ENCODE measurements at places on chromosomes 16 and 17.
A peak's percentile ranks its signal among the peaks of the same experiment; 100 is the strongest.

DNA sequence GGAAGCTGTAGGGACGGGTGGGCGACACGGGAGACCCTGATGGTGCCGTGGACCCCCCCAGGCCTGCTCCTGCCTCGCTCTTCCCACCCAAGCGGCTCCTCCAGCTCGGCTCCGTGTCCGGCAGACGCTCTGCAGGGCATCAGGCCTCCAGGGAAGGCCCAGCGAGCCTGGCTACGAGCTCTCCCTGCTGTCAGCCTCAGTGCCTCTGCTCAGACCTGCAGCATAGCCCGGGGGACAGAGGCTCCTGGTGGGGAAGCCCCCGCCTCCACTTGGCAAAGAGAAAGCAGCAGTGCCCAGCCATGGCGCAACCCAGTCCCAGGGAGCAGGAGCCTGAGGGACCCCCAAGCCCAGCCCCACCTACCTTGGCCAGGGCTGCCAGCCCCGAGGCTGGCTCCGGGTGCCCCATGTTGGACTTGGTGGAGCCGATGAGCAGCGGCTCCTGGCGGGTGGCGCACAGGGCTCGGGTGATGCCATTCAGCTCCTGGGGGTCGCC is 5.9 kb downstream of the FASN start:
- DNase-seq: no peak

- no peak for DNase-seq
These were observed 13.6 kb downstream of the MRM1 start for GRCh38 chr17:36614933-36615332.

GRCh38 chr17:63150490-63150889 is 184.5 kb downstream of the TANC2 start:
- no peak for DNase-seq

DNA sequence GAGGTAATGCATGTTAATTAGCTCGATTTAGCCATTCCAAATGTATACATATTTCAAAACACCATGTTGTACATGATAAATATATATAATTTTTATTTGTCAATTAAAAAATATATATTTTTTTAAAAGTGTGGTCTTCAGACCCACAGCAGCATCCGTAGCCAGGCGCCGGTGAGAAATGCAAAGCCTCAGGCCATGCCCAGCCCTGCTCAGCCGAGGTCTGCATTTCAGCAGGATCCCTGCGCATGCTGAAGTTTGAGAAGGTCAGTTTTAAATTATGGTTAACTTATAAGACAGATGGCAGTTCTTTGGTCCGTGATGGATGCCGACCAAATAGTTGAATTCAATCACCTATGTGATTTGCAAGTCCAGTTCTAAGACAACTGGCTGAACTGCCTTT is 28.0 kb upstream of the TBX2 start:
- DNase-seq: no peak

- DNase-seq: no peak
These were observed 2.6 kb downstream of the SPEM3 start for GRCh38 chr17:7431231-7431630.

GRCh38 chr17:45296003-45296832 is 20.6 kb downstream of the MAP3K14 start:
- DNase-seq: no peak

- DNase-seq: no peak
These were observed 702.6 kb upstream of the CDH8 start for GRCh38 chr16:62738666-62739460.

DNA sequence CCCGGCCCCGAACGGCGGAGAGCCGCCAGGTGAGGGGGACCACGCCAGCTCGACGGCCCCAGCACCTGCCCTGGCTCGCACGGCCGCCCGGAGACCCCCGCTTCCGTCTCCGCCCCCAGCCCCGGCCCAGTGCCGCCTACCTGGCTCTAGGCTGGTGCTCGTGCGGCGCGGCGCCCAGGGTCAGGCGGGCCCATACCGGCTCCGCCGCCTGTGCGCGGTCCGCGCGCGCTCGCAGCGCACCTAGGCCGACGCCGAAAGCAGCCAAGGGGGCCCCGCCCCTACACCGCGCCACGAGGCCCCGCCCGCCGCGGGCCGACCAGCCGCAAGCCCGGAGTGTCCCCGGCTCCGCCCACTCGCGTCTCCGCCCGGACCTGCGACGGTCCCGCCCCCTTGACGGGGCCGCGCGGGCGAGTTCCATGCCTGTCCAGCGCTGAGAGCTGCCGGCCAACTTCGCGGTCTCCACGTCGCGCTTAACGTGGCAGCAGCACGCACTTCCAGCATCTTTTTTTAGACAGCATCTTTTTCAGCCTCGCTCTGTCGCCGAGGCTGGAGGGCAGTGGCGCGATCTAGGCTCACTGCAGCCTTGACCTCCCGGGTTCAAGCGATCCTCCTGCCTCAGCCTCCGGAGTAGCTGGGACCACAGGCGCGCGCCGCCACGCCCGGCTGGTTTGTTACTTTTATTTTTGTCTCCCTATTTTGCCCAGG is at the start of gene SLC25A39:
Gene SLC25A39, minus strand, starts transcription at position 253 of the 705 bp plus-strand sequence. CDS start 1,261 bp downstream, outside the sequence.
- DNase-seq: peak; percentile 94

DNA sequence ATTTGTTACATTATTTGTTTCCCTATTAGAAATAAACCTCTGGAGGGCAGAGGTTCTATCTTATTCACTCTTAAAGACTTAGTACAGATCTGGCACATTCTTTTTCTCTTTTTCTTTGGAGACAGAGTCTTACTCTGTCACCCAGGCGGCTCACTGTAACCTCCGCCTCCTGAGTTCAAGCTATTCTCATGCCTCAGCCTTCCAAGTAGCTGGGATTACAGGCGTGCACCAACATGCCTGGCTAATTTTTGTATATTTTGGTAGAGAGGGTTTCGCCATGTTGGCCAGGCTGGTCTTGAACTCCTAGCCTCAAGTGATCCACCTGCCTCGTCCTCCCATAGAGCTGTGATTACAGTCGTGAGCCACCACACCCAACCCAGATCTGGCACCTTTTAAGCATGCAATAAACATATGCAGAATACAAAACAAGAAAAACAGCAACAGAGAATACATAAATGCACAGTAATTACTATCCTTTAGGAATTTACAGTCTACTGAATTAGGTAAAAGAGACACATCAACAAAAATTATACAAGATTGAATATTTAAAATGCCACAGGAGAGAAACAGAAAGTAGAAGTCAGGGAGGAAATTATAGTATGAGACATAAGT is 52.1 kb downstream of the GPATCH8 start:
- DNase-seq: no peak

- no peak for DNase-seq
These were observed 460 bp downstream of the KRTAP4-3 start for GRCh38 chr17:41167561-41167960.

DNA sequence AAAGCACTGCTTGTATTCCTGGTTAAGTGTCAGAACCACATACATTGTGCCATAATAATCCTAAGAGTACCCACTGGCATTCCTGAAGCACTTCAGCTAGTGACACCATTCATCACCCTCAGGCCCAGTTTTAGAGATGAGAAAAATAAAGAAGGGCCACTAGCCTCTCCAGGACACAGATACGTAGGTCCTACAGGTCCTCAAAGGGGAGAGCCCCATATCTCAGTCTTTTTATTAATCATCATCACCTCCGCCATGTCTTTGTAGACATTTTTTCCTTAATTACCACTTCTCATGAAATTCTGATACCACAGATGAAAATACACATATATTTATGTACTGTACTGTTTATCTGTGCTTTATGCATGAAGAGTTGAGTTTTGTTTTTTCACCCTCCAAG is 43.5 kb downstream of the GRB2 start:
- DNase-seq: no peak

- no peak for DNase-seq
These were observed 7.5 kb downstream of the TPSG1 start for GRCh38 chr16:1217526-1217925.

DNA sequence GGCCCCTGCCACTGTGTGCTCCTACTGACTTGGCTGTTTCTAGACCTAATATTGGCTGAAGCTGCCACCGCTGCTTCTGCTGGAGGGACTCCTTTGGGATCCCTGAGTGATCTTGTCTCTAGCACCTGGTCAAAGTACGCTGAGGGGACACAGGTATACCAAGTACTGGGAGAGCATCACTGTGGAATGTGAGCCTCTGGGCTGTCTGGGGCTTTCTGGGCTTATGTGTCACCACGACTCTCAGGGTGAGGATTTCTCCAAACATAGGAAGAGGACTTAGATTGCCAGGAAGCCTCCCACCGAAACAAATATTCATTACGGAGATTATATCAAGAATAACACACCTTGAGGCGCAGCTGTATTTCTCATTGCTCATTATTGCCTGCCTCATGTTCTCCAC is 435.8 kb downstream of the HS3ST3B1 start:
- no peak for DNase-seq

GRCh38 chr16:48511071-48511540 is 98.9 kb downstream of the N4BP1 start:
- DNase-seq: no peak

DNA sequence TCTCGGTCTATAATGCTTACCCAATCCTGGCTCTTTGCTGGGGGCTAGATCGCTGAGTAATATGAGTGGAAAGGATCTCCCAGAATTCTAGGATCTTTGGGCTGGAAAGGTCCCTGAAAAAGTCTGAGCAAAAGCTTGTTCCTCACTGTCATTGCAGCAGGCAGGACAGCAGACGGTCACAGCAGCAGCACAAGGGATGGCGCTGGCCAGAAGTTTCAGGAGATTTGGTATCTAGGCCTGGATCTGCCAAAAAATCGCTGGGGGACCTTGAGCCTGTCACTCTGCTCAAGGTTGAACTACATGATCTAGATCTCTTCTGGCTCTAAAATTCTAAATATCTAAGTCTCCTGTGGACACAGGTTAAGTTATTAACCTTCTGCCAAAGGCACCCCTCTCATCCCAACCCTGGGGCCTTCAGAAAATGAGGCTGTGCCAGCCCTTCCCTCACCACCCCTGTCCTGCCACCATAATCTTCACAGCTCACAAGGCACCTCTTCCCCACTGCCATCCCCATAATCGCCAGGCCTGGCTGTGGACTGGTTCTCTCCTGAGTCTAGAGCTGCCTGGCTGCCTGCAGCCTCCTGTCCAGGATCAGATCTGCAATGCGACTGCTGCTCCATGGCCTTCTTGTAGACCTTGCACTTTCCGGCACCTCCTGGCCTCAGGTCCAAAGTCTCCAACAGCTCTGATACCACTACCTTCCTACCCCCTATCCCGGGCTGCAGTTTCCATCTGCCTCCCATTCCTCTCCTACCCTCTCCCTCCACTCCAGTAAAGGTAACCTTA is 10.2 kb downstream of the MYO18A start:
- no peak for DNase-seq

DNA sequence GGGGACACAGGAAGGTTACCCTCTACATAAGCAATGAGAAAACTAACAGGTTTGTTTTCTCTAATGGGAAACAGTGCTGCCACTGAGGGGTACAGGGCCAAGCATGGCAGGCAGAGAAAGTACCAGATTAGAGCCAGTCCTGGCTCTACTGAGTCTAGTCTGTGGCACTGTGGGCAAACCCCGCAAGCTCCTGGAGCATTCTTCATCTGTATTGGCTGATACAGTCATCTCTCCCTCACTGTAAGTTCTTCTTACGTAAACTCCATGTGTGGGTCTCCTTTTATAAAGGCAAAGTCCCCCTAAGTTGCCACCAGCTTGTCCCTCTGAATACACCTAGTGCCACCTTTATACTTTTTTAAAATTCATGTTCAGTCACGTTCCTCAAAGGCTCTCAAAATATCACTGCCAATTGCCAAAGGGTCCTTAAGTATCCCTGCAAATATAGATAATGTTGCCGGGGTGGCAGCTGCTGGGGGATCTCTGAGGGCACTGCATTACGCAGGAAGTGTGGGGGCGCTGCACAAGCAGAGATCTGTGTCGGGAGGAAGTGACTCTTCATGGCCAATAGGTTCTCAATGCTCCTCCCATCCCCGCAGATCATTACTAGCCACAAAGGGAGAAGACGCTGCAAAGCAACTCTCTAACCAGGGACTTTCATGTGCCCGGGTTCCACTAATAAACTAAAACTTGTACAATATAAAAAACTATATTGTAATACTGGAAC is 18.8 kb downstream of the XPO6 start:
- DNase-seq: peak; percentile 74

DNA sequence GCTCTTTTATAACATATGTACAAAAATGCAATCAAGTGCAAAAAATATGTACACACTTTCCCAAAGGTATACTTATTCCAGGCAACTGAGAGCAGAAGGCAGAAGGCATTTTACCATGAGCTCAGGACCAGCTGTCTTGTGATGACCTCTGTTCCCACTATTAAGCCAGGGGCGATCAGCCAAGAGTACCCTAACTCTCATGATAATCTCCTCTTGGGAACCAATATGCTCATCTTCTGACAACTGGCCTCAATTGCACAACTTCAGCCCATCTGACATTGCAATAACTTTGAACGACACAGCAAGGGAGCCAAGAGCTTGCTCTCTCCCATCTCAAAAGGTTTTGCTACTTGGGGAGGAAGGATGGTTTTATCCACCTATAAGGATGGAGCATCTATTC is 471.9 kb downstream of the HS3ST3B1 start:
- DNase-seq: no peak

DNA sequence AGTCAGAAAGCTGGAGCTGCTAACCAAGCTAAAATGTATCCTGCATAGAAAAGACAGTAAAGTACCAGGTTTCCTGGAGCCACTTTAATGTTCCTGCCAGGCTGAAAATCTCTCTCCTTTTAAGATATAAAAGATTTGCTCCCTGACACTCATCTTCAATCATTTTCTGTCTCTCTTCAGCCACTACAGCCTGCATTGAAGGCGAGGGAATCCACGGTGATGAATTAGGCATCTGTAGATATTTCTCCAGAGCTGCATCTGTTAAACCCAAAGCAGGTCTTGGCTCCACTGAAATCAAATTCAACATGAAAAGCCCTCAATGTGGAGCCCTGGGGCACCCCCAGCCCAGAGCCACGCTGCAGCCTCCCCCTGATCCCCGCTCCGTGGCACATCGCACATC is 94.7 kb upstream of the CRHR1 start:
- no peak for DNase-seq

Data from GM10248 (cell line).